ENCODE measurements at places on chromosomes 3 and 15. TPM values are rescaled to one million over a fixed set of nuclear protein-coding genes. Genes with fewer than 3 reads are reported as not detected.

DNA sequence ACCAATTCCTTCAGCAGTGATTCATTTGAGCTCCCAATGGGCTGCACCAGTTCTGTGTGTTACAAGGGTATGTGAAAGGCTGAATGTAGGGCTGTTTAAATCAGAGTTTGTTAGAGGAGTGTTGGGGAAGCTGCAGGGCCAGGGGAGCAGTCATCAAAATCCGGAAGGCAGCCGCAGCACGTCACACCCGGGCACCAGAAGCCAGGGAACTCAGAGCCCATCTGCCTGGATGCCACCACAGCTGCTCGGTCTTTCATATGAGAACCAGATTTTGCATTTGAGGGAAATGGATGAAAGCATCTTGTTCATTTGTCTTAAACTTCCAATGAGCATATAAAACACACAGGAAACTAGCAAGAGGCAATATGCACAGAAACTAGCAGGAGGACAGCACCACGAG, 24.2 kb upstream of the NEO1 start:
- H3K4me3 ChIP-seq: no peak overlapping the region
- no peak for DNase-seq
- no peaks in the 10 kb centered on the region for H3K36me3 ChIP-seq
- H3K27ac ChIP-seq: no peak overlapping the region
- H3K27me3 ChIP-seq: no peaks in the 10 kb centered on the region

DNA sequence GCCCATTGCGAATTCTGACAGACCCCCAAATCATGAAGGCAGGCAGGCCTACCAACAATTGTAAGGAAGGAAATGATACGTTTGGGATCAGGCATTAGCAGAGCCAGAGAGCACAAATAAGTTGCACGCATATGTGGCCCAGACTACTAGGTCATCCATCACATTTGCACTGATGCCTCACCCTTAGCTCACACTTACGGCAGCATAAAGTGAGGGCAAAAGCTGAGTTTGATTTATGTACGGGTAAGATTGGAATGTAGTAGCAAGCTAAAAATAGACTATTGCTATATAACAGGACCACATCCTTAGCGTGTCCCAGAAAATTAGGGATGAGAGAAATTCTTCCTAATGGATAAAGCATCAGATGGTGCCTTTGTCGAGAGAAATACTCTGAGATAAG, 58.6 kb downstream of the QTRT2 start:
- H3K4me3 ChIP-seq: no peak overlapping the region
- DNase-seq: no peak
- no peaks in the 10 kb centered on the region for H3K36me3 ChIP-seq

GRCh38 chr15:70320482-70320881, 222.8 kb upstream of the TLE3 start:
- no peak overlapping the region for H3K27ac ChIP-seq
- no peaks in the 10 kb centered on the region for H3K36me3 ChIP-seq
- no peaks in the 10 kb centered on the region for H3K27me3 ChIP-seq
- no peak for DNase-seq

GRCh38 chr3:72151465-72152238, 366.7 kb upstream of the PROK2 start:
- H3K27ac ChIP-seq: no peak overlapping the region
- DNase-seq: no peak
- H3K36me3 ChIP-seq: no peaks in the 10 kb centered on the region
- H3K4me3 ChIP-seq: no peak overlapping the region
- no peaks in the 10 kb centered on the region for H3K27me3 ChIP-seq
- no peaks in the 10 kb centered on the region for H3K4me1 ChIP-seq

DNA sequence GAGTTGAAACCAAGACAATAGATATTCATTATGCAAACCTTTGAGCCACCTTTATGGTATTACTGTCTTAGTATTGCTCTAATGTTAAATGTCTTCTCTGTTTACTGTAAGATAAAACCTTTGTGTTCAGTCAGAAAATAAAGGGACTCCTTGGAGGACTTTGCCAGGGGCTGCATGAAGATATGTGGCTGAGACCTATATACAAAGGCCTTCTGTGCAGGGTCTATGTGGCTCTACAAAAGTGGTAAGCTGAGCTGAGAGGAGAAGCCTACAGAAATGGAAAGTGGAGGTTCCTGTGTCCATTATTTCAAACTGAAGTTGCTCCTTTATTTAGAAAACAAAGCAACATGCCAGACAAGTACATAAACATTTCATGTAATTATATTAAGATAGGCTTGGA, 131.5 kb downstream of the FNDC3B start:
- H3K27ac ChIP-seq: no peak overlapping the region
- H3K27me3 ChIP-seq: no peaks in the 10 kb centered on the region
- H3K4me3 ChIP-seq: no peak overlapping the region
- DNase-seq: no peak
- no peaks in the 10 kb centered on the region for H3K36me3 ChIP-seq
- H3K4me1 ChIP-seq: peaks cover 42% of the 10 kb centered on the region

DNA sequence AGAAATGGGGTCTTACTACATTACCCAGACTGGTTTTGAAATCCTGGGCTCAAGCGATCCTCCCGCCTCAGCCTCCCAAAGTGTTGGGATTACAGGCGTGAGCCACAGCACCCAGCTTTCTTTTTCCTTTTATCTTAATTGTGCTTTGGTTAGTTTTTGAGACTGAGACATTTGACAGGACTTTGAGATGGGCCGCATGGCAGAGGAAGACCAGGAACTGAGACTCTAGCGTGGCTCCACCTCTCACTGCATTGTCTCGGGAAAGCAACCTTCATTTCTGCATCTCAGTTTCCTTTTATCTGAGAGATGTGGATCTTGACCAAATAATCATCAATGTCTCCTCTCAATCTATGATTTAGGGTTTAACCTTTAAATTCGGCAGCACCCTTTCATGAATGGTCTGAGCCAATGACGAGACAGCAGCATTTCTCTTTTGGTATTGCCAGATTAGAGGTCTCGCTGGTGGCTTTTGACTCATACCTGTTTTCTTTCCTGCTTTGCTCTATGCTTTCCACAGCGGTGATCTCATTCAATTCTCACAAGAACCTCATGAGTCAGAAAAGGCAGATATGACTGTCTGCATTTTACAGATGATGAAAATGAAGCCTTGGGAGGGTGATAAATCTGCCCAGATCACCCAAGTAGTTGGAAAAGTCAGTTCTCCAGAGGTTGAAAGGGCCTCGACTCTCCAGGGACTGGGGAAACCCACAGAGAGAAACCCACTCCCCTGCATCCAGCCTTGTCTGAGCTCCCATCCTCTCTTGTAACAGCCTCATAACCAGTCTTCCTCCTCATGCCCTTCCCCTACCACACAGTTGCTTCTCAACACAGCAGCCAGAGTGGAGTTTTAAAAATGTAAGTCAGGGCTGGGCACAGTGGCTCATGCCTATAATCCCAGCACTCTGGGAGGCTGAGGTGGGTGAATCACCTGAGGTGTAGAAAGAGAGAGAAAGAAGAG, 84.8 kb upstream of the FOXB1 start:
- H3K4me3 ChIP-seq: no peak overlapping the region
- H3K36me3 ChIP-seq: no peaks in the 10 kb centered on the region
- no peak for DNase-seq
- no peaks in the 10 kb centered on the region for H3K27me3 ChIP-seq
- H3K4me1 ChIP-seq: peaks cover 18% of the 10 kb centered on the region

DNA sequence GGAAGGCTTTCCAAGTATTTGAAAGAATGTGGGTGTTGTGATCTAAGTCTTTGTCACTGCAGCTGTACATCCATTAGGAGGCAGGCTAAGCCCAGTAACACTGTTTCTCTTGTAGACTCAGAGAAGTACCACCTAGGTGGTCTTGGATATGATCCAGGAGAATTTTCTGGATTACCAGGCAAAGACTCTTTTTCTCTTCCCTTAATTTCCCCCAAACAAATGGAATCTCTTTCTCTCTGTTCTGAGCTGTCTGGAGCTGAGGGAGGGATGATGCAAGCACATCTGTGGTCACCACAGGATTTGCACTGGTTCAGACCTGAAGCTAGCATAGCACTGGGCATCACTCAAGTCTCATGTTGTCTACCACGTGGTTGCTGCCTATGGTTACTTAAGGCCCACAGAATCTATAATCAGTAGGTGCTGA, 227.6 kb downstream of the NECTIN3 start:
- H3K4me3 ChIP-seq: no peak overlapping the region
- no peaks in the 10 kb centered on the region for H3K36me3 ChIP-seq
- H3K27me3 ChIP-seq: no peaks in the 10 kb centered on the region
- DNase-seq: peak; percentile 45

DNA sequence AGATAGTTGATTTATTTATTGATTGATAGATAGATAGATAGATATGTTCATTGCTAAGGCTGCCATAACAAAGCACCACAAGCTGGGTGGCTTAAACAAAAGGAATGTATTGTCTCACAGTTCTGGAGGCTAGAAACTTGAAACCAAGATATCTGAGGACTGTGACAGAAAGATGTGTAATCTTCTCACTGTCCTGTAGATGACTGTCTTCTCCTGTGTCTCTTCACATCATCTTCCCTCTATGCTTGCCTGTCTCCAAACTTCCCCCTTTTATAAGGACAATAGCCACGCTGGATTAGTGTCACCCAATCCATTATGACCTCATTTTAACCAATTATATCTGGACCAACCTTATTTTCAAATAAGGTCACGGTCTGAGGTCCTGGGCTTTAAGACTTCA, 40.9 kb downstream of the GNB4 start:
- peak; percentile 6 for DNase-seq
- H3K4me3 ChIP-seq: no peak overlapping the region
- peaks cover 3% of the 10 kb centered on the region for H3K4me1 ChIP-seq
- H3K27ac ChIP-seq: no peak overlapping the region

DNA sequence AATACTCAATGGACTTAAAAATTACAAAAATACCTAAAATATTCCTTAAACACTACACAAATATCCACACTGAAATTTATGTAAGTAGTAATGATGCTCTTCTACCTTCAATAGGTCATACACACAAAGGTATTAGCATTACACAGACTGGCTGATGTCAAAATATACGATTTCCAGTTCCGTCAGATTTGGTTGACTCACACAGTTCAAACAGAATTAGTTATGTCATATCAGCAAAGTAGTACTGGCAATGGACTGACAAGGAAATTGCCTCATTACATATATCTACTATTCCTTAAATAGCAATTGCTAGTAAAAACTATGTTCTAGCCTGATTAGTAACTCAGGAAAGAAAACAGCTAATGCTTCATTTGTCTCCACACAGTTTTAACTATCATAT, 70.8 kb downstream of the ADAM10 start:
- H3K4me3 ChIP-seq: no peak overlapping the region
- DNase-seq: no peak
- H3K36me3 ChIP-seq: peaks cover 3% of the 10 kb centered on the region

- H3K4me3 ChIP-seq: no peak overlapping the region
- no peak for DNase-seq
- no peak overlapping the region for H3K27ac ChIP-seq
These were observed 609.3 kb downstream of the GBE1 start for GRCh38 chr3:81152156-81152555.

- no peak overlapping the region for H3K4me3 ChIP-seq
- peaks cover 12% of the 10 kb centered on the region for H3K4me1 ChIP-seq
- H3K27ac ChIP-seq: no peak overlapping the region
- H3K36me3 ChIP-seq: no peaks in the 10 kb centered on the region
These were observed 537.7 kb upstream of the MDFIC2 start for GRCh38 chr3:70849911-70850699.

DNA sequence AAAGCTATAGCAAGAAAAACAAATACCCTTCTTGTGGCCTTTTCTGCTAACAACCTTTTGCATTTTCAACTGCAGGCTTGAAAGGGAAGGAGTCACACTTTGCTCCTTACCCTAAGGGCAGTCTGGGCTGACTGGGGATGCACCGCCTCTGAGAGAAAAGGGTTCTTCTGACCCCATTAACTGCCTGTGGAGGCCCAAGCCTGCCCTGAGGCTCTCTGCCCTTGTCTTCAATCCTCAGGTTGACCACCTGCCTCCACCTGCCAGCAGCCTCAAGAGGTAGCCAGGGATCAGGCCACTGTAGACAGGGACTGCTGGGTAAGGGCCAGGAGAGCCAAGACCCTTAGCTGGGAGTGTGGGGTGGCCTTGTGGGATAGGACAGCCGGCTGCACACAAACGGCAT, 93.8 kb downstream of the SQOR start:
- H3K27me3 ChIP-seq: peaks cover 18% of the 10 kb centered on the region
- H3K27ac ChIP-seq: no peak overlapping the region
- no peak overlapping the region for H3K4me3 ChIP-seq
- DNase-seq: no peak

Gene SLC28A2
- total RNA-seq: not detected

Gene GOLGA8K
- not detected for total RNA-seq

Gene ATP10A
- 0.59 TPM for total RNA-seq
